ENCODE measurements at places on chromosomes 13 and 19.

DNA sequence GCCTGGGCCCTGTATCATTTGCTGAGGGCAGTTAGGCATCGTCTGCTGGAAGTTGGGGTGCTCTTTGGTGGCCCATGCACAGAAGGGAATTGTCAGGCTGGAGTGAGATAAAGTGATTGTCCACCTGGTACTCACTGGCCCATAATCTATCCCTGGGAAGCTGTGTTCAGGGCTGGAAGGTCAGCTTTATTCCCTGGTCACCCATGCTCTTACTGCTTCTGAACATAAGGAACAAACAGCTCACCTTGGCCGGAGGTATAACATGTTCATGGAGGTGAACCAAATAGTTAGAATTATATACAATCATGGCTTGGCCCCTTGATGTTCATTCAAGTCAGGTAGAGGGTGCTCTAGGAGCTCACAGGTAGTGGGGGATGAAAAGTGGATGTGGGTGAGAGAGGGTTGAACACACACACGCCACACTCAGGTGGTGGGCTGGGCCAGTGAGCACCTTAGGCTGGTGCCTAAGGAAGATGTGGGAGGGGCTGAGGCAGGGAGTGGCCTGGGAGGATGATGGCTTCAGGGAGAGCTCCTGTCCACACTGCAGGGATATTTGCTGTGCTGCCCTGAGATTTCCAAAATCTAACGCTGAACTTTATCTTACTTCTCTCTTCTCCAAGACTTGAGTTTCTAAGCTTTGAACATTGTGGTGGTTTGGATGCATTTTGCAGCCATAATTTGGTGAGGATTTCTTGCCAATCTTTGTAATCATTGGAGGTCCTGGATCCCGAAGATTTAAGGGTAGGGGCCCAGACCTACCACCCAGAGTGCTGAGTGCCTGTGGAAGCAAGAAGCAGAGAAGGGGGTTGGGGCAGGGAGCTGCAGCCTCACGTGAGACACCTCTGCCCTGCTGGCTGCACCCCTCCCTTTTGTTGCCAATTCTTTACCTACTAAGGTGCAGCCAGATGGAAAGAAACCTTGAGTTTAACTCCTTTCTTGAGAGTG is 420.6 kb downstream of the ZNF536 start:
- DNase-seq: no peak

- DNase-seq: no peak
Observed at GRCh38 chr19:51020988-51021651, 1.6 kb upstream of the KLK10 start.

DNA sequence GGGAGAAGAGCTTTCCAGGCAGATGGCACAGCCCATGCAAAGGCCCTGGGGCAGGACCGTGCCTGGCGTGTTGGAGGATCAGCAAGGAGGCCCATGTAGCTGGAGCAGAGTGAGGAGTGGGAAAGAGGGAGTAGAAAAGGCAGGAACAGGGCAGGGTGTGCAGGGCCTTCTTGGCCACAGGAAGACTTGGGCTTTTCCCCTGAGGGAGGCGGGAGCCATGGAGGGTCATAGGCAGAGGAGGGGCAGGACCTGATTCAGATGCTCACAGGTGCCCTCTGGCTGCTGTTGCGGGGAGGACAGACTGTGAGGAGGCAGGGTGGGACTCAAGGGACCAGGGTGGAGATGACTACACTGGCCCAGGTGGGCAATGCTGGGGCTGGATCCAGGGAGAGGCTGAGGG is 13.8 kb upstream of the PTPRS start:
- peak; percentile 53 for DNase-seq

- DNase-seq: no peak
Observed at GRCh38 chr13:32845952-32846950, 170.0 kb upstream of the KL start.

DNA sequence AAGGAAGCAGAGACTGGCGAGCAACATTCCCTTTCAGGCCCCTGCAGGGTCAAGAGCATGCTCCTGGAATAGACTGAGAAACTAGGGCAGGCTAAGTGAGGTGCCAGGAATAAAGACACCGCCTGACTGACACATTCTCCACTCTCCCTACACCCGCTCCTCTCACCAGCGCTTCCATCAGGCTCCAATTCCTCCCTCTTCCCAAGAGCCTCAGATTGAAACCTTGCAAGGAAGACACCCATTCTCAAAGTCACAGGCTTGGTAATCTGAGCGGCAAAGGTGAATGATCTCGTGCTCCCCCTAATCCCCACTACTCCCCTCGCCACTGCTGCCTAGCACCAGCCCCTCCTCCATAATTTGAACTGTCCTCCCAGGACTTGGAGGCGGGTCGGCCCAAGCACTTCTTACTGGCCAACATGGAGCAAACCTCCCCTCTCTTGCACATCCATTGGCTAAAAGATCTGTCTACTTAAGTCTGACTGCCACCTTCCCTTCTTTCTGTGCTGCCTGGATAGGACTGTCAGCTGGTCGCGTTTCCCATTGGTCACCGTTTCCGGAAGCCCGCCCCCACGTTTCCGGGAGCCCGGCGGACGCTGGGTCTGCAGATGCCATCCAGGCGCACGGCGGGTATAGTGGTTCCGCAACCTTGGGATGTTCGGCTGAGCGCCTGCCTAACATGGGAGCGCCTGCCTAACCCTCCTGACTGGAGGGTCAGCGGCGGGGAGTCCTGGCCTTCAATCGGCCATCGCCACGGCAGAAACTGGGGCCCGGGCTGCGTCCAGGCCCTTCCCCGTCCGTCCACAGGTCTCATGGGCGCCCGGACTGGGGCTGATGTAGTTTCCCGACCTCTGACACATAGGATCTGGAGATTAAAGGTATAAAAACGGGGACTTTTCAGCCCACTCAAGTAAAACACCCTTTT is 33.6 kb downstream of the ZNF383 start:
- peak; percentile 39 for DNase-seq

DNA sequence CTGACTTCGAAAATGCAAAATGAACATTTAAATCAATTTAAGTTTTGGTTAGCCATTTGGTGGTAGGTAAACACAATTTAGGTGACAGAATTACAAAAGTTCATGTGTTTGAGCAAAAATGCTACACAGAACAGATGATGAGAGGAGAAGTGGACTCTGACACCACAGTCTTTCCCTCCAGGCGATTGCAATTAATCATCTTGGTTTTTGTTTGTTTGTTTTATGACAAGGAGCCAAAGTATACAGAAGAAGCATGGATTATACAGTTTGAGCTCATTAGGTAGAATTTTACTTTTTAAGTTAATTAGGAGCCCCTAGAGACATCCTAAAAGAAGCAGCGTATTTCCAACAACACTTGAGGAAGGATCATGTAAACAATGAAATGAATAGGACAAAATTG is 49.3 kb upstream of the FREM2 start:
- DNase-seq: no peak

DNA sequence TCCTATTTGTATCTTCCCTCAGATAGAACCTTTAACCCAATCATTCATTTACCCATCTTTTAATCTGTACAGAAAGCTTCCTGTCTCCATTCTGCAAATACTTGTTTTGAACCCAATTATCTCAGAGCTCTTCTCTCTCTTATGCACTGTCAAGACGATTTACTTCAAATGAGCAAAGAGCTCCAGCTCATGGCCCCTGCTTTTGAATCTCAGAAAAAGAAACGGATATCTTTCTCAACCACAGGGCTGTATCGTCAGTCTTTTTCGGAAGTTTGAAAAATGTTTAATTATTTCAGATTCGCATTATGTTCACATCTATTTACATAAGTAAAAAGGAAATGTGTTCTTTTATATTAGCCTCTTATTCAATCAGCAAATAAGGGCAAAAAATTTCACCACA is 322.7 kb upstream of the NBEA start:
- no peak for DNase-seq

GRCh38 chr13:112882555-112883024 is 86.4 kb upstream of the MCF2L start:
- DNase-seq: no peak

DNA sequence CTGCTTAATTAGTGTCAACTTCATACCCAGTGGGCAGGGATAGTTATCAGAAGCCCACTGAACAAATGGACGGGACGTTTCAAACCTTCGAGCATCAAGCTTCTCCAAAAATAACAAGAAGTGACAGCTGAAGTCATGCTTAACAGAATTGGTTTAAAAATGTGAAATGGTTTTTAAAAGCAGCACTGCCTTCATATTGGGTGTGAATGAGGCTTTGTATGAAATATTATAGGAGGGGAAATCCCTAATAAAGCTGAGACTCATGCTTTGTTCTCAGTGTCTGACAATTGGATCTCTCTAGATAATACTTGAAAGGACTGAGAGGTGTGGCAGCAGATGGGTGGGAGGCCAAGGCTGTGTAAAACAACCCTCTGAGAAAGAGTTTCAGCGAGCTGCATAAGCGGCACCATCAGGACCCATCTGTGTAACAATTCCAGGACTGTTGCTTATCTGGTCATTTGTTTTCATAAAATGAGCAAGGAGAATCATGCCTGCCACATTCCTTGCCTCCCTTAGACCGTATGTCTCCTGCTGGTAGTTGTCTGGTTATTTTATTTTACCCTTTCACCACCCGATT is 667.7 kb downstream of the DIAPH3 start:
- DNase-seq: no peak

DNA sequence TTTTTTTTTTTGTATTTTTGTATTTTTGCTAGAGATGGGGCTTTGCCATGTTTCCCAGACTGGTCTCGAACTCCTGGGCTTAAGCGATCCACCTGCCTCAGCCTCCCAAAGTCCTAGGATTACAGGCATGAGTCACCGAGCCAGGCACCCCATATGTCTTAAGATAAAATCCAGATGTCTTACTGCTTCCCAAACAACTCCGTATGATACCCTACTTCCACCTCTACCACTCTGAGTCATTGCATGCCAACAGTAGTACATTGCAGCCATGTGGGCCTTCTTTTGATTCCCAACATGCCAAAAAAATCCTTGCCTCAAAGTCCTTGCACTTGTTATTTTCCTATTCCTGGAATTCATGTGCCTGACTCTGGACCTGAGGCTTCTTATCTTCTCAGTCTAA is 799.2 kb downstream of the GPC5 start:
- DNase-seq: no peak

GRCh38 chr13:78478183-78478582 is 125.2 kb downstream of the POU4F1 start:
- DNase-seq: no peak

- no peak for DNase-seq
Observed at GRCh38 chr13:38366954-38367645, 17.4 kb downstream of the UFM1 start.

DNA sequence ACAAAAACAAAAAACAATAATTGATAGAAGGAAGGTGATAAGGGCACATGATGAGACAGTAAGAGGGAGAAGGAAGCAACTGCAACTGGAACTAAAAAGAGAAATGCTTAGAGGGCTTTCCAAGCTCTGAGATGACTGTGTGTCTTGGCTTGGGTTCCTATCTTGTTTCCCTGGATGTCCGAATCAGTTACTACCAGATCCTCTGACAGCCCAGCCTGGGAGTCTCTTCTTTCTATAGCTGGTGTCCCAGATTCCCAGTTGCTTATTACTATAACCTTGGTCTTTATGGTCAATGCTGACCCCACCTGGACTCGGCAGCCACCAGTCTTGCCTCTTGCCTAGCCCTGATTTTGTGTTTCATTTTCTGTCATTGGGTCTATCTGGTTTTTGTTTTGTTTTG is 116.4 kb downstream of the RFC3 start:
- no peak for DNase-seq

DNA sequence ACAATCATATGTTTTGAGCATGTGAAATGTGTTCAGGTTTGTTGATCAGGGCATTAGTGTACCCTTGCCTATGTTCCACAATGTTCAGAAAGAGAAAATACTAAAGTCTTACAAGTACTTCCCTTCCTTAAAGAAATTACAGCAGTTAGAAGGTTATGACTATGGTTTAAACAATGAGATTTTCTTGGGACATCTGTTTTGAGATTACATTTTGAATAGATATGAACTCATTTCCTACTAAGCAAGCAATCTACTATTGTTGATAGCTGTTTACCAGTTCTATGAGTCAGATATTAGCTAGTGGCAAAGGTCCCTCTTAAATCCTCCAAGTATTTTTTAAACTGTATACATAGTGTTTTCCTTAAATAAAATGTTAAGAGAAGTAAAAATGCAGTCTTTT is 241.3 kb downstream of the DACH1 start:
- DNase-seq: no peak

DNA sequence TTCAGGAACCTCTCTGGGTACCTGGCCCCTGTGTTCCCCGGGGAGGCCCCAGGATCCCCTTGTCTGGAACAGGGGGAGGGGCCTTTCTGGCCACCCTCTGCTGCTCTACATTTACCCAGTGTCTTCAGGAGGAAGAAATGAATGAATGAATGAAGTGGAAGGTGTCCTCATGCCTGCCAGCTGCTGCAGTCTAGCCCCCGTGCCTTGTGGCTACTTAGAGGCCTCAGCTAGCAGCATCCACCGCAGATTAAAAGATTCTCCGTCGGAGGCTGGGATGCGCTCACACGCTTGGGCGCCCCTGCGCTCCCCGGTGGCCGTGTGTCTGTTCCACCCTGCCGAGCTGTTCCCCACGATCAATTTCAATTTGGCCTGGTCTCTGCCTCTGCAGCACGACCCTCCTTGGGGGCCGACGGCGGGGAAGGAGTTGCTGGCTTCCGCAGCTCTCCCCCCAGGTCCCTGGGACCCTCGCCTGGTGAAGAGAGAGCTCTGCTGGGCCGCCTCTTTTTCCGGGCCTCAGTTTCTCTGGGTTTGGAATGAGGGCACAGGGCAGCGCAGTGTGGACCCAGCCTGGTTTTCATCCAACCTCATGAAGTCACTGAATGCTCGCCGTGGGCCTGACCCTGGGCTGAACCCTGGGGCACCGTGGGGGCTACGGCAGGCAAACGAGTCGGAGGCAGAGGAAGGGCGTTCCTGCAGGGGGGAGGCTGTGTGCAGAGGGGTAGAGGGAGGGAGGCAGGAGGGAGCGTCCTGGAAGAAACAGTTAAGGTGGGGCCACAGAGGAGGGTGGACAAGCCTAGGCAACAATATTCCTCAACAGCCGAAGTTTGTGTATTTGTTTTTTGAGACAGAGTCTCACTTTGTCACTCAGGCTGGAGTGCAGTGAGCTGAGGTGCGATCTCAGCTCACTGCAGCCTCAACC is 28.3 kb downstream of the EFNA2 start:
- no peak for DNase-seq

DNA sequence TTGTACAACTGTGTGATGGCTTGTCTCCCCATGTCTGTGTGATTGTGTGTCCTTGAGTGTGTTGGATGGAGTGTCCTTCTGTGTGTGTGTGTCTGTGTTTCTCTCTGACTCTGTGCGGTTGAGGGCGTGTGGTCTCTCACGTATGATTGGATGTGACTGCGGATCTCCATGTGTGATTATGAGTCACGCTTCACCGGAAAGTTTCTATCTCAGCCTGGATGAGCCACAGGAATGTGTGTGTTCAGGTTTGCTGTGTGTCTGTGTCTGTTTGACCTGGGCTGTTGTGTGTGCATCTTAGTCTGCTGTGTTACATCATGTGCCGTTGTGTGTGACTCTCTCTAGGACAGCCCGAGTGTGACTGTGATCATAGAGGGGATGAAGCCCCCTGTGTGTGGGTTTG is 15.5 kb upstream of the ZNF835 start:
- no peak for DNase-seq

GRCh38 chr19:18898081-18898606 is 2.2 kb upstream of the CERS1 start:
- DNase-seq: no peak

- no peak for DNase-seq
Observed at GRCh38 chr13:19890030-19890429, 26.6 kb upstream of the ZMYM5 start.

- DNase-seq: no peak
Observed at GRCh38 chr13:47796816-47797215, 204.3 kb downstream of the SUCLA2 start.

- DNase-seq: no peak
Observed at GRCh38 chr13:38409771-38410170, 60.1 kb downstream of the UFM1 start.
